ENCODE measurements at places on chromosomes 12 and 14.

GRCh38 chr12:66776974-66777373 is 98.1 kb upstream of the GRIP1 start:
- no peak for DNase-seq

DNA sequence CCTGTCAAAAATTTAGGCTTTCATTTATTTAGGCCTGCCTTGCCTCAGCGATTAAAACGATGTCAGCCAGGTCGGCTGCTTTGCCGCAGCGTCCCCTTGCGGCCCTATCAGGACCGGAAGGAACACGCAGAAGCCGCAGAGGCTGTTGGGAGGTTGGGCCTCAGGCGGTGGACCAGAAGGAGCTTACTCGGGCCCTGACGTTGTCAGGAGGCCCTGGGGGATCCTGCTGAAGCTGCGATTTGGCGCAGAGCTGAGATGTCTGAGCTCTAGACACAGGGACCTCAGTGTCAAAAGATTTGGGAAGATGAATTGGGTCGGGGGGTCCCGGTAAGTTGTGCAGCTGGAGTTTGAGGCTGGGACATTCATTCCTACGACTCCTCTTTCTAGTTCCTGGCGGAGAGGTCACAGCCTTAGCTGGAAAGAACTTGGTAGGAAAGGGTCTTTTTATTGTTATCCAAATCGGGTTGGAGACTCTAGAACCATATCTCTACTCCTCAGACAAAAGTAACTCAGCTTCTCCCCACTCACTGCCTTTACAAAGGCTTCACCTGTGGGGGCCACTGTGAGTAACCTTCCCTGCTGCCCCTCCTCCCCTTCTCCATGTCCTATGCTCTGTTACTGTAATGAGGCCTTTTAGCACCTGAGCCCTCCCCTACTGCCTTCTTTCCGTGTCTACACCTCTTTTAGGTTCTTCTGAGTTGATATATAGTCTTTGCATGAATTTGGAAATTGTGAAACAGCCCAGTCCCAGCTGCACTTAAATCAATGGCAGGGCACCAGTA is 6.6 kb upstream of the ABCD2 start:
- DNase-seq: no peak

DNA sequence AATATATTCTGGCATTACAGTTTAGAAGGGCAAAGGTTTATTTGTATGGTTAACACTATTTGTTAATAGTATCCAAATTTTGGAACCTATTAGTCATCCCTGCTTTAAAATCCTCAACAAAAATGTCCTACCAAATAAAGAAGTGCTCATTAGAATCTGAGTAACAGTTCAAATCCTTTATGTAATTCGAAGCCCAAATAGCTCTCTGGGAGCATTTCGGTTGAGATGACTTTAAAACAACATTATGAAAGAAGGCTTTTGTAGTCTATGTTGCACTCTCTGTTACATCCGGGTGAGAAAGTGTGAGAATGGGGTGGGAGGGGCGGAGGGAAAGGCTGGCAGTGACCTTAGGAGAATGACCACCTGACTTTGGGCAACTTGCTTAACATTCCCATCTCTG is 59.7 kb downstream of the SLC38A1 start:
- no peak for DNase-seq

- DNase-seq: no peak
Measured at GRCh38 chr14:69034612-69035262, 55.6 kb upstream of the ACTN1 start.

DNA sequence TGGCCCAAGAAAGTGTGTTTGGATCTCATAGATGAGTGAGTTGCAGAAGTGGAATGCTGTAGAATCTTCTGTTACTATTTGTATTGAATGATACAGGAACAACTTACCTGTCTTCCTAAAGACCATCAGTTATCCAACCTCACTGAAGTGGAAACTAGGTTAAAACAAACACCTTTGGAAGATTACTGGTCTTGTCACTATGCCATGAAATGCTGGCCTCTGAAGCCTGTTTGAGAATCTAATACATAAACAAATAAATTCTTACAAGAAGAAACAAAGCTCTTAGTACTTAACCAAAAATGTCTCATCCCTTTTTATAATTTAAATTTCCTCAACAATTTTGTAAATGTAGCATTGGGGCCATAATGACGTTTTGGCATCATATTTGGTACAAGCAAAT is 155.2 kb downstream of the FBXL14 start:
- no peak for DNase-seq

- no peak for DNase-seq
Measured at GRCh38 chr12:113075137-113075683, 18.7 kb downstream of the DTX1 start.

GRCh38 chr12:56688846-56689109 is 694 bp upstream of the PTGES3 start:
- no peak for DNase-seq

GRCh38 chr12:17192721-17193120 is 586.8 kb upstream of the LMO3 start:
- no peak for DNase-seq
